ENCODE measurements at places on chromosomes 13 and 19.
A peak's percentile ranks its signal among the peaks of the same experiment; 100 is the strongest.

- no peak for DNase-seq
Measured at GRCh38 chr19:2048959-2049740, 1.9 kb downstream of the MKNK2 start.

- DNase-seq: no peak
Measured at GRCh38 chr13:50078231-50078894, 63.1 kb downstream of the KCNRG start.

GRCh38 chr19:6802336-6803035 lies 30.0 kb downstream of the VAV1 start:
- no peak for DNase-seq

GRCh38 chr19:11722414-11722813 lies 16.3 kb downstream of the ZNF823 start:
- no peak for DNase-seq

DNA sequence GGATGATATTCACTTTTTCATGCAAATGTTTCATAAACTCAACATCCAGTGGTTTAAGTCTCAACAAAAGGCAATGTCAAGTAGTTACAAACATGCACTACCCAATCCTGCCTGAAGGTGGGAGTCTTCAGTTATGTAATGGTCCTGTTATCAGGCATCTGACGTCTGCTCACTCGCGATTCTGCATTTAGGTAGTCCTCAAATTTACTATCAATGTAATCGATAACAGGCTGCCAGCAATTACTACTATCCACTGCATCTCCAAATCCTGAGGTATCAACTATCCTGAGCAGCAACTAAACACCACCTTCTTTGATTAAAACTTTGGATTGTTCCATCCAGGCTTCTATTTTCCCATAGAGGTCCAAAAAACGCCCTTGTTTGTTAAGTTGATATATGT lies 51.2 kb downstream of the NLRP12 start:
- peak; percentile 31 for DNase-seq

DNA sequence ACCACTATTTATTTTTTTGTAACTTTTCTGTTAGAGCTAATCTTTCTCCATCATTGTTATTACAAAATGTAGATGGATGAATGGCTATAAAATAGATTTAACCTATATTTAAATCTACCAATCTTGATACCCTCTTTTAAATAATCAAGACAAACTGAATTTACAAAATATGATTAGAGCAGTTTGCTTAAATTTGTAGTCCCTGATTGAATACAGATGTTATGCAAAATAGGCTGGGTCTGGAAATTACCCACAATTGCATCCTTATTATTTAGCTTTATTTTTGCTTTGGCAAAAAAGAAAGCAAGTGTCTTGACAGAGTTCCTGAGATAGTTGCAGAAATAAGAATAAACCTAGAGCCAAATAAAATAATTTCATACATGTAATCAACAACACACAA lies 352.8 kb downstream of the KLF12 start:
- no peak for DNase-seq

- no peak for DNase-seq
Measured at GRCh38 chr19:4049432-4049831, 17.3 kb downstream of the ZBTB7A start.
